Stimulated activated CD4-positive, alpha-beta T cell treated with anti-CD3 and anti-CD28 coated beads, Interleukin-1b, Interleukin-23, amount 100 ng/mL, for 1 hour (primary cell): ENCODE measurements at places on chromosomes 6 and 20.

DNA sequence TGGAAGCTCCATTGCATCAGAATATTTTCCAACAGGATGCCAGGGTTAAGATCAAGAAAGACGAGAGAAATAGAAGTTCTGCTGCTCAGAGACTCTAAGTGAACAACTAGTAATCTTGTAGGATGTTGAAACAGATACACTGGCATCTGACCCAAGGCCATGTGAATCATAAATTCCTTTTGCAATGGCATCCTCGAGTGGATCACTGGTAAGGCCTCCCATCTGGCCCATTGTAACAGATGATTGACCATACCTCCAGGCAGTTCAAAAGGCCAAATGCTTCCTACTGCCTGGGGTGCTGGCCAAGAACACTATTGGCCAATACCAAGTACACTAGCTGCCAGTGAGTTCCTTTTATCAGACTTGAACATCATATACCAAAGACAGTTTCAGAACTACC is 9.9 kb upstream of the SLC17A3 start:
- DNase-seq: no peak

GRCh38 chr6:101401792-101402621 is 8.5 kb downstream of the GRIK2 start:
- no peak for DNase-seq

GRCh38 chr6:72861935-72862432 is 240.1 kb downstream of the KCNQ5 start:
- no peak for DNase-seq

- no peak for DNase-seq
Observed at GRCh38 chr20:24422091-24422760, 47.2 kb upstream of the SYNDIG1 start.

GRCh38 chr20:12166053-12166717 is 248.5 kb downstream of the BTBD3 start:
- DNase-seq: no peak

DNA sequence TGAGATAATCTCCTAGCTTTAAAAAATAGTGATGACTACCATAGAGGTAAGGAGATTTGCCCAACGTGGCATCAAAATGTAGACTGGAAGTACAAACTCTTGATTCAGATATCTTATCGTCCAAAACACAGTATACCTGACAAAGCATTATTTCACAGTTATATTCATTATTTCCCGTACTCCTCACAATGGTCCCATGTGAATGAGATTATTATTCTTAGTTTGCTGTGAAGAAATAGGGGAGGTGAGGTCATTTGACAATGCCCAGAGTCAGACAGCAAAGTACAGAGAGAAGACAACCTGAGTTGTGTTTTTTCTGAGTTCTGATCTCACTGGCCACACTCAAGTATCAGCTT is 1.2 kb upstream of the TFB1M start:
- DNase-seq: no peak

- no peak for DNase-seq
Observed at GRCh38 chr6:2179950-2180349, 65.5 kb downstream of the GMDS start.

DNA sequence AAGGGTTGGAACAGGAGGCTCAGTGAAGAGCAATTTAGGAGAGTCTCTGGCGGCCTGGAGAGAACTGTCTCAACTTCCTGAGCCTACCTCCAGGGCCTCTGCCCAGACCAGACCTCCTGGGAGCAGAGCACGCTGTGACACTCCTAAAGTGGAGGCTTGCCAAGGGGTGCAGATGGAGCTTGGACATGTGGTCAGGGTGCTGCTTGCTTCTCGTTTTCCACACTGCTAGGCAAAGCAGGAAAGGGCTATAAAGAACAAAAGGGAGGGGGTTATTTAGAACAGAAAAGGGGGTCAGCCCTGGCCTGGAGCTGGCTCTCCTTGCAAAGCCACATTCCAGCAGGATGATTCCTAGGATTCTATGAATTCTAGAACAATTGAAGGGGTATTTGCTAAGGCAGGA is 145.7 kb upstream of the GGTLC1 start:
- no peak for DNase-seq

- no peak for DNase-seq
Observed at GRCh38 chr6:25381077-25381476, 101.9 kb downstream of the CARMIL1 start.

GRCh38 chr20:1687053-1687452 is 29.5 kb upstream of the SIRPG start:
- no peak for DNase-seq

DNA sequence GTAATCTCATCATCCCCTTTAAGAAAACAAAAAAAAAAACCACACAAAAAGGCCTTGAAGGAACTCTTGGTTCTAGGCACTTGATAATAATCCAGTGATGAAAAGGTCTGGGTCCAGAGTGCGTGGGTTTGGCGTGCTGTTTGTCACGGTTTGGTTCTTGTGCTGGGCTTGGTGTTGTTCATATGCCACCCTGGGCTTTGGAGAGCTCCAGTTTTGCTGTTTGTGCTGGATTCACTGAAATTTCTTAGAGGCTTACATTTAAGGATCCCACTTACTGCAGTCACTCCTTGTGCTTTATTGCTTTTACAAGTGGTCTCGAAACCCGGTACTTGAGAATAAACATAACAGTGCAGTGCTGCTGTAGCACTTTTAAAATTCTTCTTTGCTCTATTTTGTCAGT is 68.8 kb upstream of the XRN2 start:
- DNase-seq: no peak

GRCh38 chr6:92827104-92827503 is 592.3 kb downstream of the EPHA7 start:
- DNase-seq: no peak

DNA sequence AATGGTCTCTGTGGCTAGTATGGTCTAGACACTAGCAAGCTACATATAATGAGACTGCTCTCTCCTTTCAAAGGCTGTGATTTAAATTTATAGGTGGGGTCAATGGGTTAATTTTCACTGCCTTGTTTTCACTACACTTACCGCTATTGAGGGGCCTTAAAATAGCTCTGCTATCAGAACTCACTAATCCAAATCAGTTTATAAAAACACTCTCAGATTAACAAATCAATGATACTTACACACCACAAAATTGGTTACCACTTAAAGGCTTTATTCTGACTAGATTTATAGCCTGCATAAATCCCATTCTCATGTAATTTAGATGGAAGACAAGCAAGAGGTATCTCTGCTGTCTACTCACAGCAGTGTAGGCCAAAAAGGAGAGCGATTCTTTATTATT is 313.0 kb upstream of the AGPAT4 start:
- no peak for DNase-seq

GRCh38 chr6:138406443-138406842 is 2.4 kb downstream of the HEBP2 start:
- no peak for DNase-seq

DNA sequence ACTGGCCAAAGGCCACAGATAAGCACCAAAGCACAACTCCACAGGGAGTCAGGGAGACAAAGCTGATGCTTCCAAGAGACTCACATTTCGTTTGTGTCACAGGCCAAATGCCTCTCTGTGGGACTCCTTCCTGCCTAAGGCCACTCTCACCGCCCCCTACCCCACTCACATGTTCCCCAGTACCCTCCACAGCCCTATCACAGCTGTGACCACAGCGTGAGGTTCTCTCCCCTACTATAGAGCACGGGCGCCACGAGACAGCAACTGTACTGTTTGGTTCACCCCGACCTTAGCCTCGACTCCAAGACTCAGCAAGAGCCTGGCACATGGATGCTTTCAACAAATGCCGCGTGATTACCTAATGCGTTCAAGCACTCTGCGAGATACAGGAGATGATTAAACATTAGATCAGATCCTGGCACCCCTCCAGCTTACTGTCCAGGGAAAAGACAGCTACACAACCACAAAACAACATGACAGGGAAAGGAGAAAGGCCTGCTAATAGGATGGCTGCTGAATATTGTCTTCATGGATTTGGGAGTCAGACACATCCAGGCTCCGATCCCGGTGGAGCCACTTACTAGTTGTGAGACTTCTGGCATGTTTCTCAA is 105.5 kb downstream of the AGPAT4 start:
- DNase-seq: no peak

- DNase-seq: no peak
Observed at GRCh38 chr6:46254946-46255345, 84.2 kb upstream of the ENPP5 start.

- no peak for DNase-seq
Observed at GRCh38 chr6:6652932-6653331, 64.4 kb downstream of the LY86 start.

GRCh38 chr6:127178746-127179145 is 60.3 kb downstream of the RSPO3 start:
- no peak for DNase-seq

DNA sequence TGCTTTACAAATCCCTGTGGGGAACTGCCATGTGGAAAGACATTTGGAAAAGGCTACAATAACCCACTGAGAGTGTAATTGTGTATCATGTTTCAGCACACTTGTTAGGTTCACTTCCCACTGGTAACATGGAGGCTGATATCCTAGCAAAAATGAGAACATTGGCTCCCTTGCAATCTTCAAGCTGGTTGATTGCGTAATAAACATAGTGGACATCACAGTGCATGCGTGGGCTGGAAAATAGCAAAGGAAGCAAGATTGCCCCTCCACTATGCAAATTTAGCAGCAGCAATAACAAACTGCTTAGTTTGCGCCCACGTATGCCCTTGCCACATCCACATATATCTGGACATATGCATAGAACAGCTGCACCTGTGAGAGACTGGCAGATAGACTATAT is 410.2 kb downstream of the MEI4 start:
- DNase-seq: no peak

DNA sequence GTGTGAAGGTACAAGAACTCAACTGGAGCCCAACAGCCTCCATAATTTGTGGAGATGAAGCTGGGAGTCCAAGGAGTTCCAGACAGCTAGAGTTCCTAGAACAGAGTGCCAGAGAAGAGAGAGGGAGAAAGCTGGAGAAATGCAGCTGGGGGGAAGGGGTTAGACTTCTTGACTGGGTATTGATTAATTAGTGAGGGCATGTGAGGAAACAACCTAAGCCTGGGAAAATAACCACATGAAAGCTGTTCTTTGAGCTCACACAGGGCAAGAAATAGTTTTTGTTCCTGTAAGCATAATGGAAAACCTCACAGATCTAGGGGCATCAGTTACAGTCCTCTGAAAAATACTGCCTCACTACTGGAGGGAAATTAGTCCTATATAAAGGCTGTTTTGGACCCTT is 230.5 kb upstream of the FKBP1C start:
- DNase-seq: no peak
